ENCODE measurements at places on chromosomes 7 and 10.

- DNase-seq = no peak
Measured at GRCh38 chr10:86313621-86314041, 53.0 kb downstream of the GRID1 start.

DNA sequence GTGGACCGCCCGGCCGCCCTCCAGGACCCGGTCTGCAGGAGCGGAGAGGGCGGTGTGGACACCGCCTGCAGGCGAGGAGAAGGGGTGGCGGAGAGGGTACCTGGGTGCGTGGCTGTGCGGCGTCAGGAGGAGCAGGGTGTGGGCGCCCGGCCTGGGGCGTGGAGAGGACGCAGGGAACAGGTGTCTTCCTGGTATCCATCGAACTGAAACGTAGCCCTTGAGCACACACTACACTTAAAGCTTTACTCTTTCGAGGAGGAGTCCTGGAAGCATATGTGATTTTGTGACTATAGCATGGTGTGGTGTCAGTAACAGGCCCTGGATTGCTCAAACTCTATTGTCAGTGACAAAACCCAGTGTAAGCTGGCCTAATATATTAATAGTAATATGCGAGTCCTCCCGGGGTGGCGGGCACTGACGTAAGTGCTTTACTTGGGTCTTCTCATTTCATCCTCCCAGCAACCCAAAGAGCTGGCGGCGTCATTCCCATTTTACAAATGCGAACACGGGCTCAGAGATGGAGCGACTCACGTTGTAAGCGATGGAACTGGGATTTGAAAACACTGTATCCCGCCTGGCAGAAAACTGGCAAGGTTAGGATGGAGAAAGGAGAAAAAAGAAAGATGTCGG is 508 bp upstream of the TECPR1 start:
- DNase-seq = no peak

DNA sequence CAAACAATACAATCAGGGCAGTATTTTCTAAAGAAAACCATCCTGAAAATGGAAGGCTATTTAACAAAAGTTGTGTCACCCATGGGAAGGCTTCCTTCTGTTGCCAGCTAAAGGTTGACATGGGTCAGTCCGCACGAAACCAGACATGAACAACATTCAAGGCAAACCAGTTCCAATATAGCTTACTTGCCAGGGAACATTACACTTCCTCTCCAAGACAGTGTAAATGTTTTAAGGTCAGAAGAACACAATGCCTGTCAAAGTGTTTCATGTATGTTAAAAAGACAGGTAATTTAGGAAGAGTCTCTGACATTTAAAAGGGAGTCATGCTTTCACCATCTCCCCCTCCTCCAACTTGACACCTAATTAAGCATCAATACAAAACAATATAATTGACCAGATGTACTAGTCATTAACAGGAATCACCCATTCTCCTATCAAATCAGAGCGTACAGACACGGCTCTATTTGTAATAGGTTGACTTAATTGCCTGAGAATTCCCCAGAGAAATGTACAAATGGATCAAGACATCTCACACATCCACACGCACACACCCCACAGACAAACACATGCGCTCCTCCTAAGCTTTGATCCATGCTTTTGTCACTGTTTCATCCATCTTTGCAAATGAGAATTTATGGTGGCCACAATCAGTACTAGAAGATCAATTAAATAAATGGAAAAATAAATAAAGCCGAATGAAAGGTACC is 69.5 kb downstream of the CACNA2D1 start:
- DNase-seq = no peak

- DNase-seq = no peak
Measured at GRCh38 chr10:100359529-100360150, 12.6 kb downstream of the SCD start.

DNA sequence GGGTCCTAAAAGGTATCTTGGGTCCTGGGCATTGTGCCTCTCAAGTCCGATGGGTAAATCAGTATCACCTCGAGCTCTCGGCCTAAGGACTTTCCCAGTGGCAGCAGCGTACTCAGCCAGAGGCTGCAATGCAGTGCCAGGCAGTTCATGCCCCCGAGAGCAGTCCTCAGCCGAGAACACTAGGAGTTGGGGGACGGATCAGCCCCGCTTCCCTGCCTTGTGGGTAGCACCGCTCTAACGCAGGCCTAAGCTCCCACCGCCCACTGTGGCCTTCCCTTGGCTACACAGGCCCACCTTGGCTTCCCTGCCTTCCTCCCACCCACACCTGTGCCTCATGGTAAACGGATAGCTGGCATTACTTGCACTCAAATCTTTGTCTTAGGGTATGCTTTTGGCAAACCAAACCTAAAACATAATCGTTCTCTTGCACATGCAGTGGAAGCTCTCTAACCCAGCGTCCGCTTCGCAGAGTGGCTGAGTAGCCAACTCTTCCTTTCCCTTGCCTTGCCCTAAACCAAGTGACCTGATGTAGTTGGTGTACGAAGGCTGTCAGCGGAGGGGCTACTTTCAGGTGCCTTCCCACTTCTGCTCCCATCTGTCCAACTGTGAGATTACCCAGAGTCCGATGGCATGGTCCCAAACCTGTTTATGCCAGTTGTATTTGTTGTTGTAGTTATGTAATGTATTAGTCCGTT is 73.2 kb upstream of the CHST15 start:
- no peak for DNase-seq

DNA sequence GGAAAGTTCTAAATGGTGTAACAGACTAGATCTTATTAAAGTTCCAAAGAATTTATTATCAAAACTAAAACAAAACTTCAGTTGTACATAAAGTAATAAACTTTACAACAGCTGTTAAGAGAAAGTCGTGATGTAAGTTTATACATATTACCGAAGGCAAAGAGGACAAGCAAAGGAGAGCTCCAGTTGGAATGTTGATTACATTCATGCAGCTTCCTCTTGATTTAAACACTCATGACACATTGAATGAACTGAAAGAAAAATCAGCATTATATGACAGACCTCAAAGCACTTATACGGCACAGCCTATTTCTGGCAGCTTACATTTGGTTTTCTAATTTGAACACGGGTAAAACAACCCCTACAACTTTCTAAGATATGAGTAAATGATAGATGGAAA is 13.6 kb downstream of the SRI start:
- DNase-seq = no peak

- DNase-seq = no peak
Measured at GRCh38 chr7:455110-455928, 64.3 kb downstream of the PDGFA start.

- no peak for DNase-seq
Measured at GRCh38 chr10:102493771-102494170, 8.7 kb downstream of the ACTR1A start.

DNA sequence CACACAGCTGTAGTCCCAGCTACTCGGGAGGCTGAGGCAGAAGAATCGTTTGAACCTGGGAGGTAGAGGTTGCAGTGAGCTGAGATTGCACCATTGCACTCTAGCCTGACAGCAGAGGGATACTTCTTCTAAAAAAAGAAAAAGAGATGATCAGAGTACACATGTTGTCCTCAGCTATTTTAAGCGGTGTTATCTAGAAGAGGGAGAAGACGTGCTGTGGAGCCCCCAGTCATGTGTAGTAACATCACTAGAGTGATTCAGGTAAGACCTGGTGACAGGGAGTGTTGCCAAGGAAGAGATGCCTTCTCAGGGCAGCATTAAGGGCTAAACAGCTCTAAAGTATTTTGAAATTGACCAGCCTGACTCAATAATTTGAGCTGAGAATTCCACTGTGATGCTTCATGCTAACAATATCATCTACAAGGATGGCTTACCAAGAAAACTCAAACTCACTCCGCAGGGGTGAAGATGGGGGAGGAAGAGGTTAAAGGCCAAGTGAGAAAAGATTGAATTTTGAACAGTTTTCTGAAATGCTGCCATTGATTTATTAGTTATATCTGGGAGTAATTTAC is 97.4 kb downstream of the KLF6 start:
- no peak for DNase-seq

GRCh38 chr7:99465421-99465768 is 572 bp downstream of the ATP5MF start:
- DNase-seq = no peak

DNA sequence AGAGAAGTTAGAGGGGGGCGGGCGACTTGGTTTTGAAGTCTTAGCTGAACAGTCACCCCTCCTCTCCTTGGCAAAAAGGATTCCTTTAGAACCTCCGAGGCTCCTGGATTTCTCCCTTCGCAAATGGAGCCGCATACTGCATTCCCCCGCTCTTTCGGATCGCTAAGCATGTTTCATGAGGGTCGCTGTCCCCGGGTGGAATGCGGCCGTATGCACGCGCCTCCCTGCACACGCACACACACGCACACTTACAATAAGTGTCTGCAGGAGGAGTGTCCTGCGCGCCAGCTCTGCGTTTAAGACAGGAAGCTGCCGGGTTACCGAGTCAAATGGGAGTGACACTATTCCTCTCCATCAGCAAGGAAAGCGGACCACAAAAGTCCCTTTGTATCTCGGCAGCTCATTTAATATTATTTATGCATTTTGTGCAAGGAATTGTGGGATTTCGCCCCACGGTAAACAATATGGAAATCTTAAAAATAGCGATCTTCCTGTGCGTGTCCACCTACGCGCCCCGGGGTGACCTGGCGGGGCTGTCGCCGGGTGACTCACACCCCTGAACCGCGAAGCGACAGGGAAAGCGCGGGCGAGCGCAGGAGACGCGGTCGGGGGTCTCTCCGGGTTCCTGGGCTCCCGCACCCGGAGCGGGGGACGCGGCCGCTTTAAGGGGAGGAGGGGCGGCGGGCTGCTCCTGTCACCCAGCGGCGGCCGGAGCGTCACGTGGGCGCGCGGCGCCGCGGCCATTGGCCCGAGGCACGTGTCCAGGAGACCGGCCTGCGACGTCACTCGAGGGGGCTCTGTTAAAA is 988 bp upstream of the EN2 start:
- DNase-seq = no peak

DNA sequence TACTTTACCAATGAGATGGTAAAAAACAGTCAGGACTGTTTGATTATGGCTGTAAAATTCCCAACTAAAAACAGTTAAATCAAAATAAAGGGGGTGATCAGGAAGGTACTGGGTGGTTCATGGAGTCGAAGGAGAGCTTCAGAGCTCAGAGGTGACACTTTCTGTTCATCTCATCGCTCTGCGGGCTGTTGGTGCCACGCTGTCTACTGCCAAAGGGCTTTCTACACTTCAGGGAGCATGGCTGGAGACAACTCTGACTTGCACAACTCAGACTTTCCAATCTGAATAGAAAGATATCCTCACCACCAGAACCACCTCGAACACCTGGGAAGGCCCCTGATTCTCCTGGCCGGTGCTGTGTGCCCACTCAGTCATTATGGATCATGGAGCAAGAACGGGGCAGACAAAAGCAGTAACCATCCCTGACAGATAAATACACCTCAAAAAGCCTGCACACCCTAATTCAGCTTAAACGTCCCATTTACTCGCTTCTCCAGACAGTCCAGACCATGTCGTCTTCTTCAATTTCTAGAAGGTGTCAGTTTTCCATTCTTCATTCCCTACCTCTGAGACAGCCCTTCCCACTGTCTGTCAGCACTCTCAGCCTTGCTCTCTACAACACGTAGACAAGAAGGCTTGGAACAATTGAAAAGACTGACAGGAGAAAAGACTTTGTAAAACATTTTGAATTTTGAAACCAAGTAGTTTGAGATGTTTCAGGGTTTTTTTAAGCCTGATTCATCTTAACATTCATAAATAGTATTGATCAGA is 348.7 kb upstream of the NFE2L3 start:
- DNase-seq = no peak

GRCh38 chr7:23129036-23129435 is 23.5 kb downstream of the KLHL7 start:
- no peak for DNase-seq

GRCh38 chr7:17144322-17144721 is 154.1 kb upstream of the AHR start:
- peak; percentile 32 for DNase-seq

- DNase-seq = no peak
Measured at GRCh38 chr10:32240471-32240870, 106.5 kb downstream of the EPC1 start.

- no peak for DNase-seq
Measured at GRCh38 chr7:22025983-22026382, 80.3 kb upstream of the CDCA7L start.

- no peak for DNase-seq
Measured at GRCh38 chr7:138358850-138359341, 101.2 kb upstream of the TRIM24 start.
